ENCODE measurements at places on chromosomes 5 and 9.
A peak's percentile ranks its signal among the peaks of the same experiment; 100 is the strongest.

GRCh38 chr9:125323615-125324014, 62.0 kb downstream of the GAPVD1 start:
- no peak for DNase-seq

DNA sequence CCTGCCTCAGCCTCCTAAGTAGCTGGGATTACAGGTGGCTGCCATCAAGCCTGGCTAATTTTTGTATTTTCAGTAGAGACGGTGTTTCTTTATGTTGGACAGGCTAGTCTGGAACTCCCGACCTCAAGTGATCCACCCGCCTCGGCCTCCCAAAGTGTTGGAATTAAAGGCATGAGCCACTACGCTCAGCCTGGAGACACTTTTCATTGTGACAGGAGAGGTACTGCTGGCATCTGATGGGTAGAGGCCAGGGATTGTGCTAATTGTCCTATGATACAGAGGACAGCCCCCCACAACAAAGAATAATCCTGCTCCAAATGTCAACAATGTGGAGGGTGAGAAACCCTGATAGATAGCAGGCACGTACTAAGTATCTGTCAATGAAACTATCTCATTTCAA, 91.3 kb upstream of the SLC25A48 start:
- no peak for DNase-seq

GRCh38 chr5:154971501-154971900, 30.6 kb downstream of the MRPL22 start:
- no peak for DNase-seq

DNA sequence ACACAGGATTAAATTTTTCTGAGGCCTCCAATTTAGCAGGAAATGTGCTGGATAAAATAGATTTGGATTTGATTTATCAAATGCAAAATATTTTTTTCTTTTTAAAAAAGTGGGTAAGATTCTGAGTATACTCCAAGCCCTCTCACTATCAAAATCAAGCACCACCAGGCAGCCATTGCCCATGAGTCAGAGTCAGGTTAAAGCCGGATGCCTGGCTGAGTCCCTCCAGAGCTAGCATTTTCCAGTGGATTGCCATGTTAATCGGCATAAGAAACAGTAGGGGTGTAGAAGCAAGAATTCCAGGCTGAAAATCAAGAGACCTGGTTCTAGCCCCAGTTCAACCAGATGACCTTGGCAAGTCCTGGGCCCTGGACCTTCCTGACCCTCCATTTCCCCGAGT, 85.3 kb downstream of the FAM114A2 start:
- no peak for DNase-seq

GRCh38 chr5:41161271-41161670, 52.1 kb downstream of the C6 start:
- no peak for DNase-seq

DNA sequence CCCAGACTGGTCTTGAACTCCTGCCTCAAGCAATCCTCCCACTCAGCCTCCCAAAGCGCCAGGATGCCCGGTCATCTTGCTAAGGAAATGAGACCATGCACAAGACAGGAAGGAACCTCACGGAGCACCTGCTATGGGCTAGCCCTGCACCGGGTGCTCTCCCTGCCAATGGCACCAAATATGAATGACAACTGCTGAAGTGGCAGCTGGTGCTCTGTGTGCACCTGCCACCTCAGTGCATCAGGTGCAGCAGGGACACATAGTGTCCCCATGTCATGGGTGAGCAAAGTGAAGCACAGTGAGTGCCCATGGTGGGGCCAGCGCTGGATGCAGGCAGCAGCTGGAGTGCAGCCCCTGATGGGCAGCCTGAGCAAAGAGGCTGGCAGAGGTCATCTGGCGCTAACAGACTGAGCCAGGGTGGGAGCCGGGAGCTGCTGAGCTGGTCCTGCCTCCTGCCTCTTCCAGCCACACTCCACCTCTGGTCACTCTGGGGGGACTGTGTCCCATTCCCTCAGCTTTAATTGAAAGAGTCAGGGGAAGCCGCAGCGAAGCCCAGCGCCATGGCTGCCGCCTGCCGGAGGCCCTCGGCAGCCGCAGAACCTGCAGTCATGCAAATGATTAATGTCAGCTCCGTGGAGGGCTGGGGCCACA, 46.4 kb downstream of the BARX1 start:
- peak; percentile 64 for DNase-seq

DNA sequence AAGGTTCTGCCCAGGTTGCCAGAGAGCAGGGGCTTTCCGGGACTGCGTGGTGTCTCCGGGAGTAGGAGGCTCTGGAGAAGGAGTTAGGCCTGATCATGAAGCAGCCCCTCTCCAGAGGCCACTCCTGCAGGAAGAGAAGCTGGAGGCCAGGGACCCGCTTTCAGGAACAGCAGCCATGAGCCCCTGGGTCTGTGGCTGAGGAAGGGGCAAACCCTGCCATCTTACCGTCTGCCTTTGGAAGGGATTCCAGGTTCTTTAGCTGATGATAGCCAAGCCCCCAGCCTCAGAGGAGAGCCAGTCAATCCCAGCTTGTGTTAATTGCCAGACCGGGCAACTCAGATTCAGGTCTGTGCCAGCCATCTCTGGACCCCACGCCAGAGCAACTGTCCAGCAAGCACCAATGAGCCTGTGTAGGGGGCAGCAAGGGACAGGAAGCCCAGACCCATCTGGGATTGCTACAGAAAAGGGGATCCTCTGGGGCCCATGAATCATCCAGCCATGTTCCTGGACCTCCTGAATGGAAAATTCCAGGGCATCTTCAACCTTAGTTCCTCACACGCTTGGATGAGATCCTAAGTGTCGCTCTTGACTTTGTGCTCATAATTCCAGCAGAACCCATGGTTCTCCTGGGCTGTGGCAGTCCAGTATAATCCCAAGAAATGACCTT, 42.7 kb upstream of the MVB12B start:
- DNase-seq: no peak

DNA sequence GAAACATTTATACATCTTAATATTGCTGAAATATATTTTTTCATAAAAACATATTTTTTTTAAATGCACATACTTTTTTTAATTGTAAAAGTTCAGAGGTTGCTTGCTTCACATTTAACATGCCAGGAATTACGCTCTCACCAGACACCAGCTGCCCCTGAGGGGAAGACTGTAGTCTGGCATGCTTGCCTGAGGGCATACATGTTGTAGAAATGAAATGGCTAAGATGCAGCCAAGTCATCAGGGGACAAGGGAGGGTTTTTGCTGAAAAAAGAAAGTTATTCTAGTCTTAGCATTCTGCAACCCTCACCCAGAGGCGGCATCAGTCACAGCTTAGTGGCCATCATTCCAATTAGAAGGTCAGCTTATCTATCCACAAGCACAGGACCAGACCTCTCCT, 426.7 kb upstream of the FTMT start:
- no peak for DNase-seq

DNA sequence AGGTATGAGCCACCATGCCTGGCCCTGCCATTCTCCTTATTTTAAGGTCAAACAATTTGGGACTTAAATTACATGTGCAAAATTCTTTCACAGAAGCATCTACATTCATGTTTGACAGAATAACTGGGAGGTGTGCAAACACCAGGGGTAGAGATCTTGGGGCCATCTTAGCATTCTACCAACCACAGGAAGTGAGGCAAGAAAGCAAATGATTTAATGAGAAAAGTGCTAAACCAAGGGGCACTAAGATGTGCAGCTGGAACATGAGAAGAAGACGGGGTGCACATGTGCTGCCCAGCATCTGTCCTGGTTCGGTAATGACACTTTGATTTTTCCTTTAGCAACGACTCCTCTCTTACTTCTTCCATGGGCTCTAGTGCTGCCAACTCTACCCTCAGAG, 1.2 kb upstream of the F12 start:
- no peak for DNase-seq

GRCh38 chr5:124370601-124371000, 375.8 kb downstream of the ZNF608 start:
- no peak for DNase-seq

GRCh38 chr5:42912184-42912798, 100.6 kb upstream of the SELENOP start:
- peak; percentile 22 for DNase-seq

Measured in NCI-H1105 (cell line).